Trophoblast cell (in vitro differentiated cells and primary cell): ENCODE measurements at places on chromosomes 2 and 18.

GRCh38 chr2:129376426-129377077 is 602.9 kb upstream of the RAB6C start:
- H3K4me3 ChIP-seq: no peak overlapping the region
- no peaks in the 10 kb centered on the region for H3K4me1 ChIP-seq
- H3K27ac ChIP-seq: no peak overlapping the region
- no peaks in the 10 kb centered on the region for H3K27me3 ChIP-seq
- DNase-seq: peak; percentile 51

DNA sequence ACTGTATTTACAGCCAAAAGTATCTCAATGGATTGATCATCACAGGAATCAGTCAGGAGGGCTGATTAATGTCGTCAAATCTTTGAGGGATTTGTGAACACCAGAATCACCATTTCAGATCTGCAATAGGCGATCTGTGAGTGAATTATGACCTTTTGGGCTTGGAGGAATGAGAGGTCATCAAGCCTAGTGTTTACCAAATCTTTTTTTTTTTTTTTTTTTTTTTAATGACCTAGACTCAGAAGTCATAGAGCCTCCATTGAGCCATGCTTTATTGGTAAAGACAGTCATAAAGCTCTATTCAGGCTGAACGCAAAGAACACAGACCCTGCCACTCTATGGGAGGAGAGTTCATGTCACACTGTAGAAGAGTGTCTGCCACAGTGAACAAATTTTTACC is 97.7 kb downstream of the SOCS6 start:
- no peak overlapping the region for H3K27ac ChIP-seq
- H3K36me3 ChIP-seq: no peaks in the 10 kb centered on the region
- peaks cover under 1% of the 10 kb centered on the region for H3K4me1 ChIP-seq
- no peaks in the 10 kb centered on the region for H3K27me3 ChIP-seq

GRCh38 chr2:191411472-191411871 is 166.3 kb downstream of the MYO1B start:
- no peaks in the 10 kb centered on the region for H3K4me1 ChIP-seq
- no peak for DNase-seq
- H3K27me3 ChIP-seq: no peaks in the 10 kb centered on the region
- peaks cover 24% of the 10 kb centered on the region for H3K36me3 ChIP-seq
- H3K4me3 ChIP-seq: no peak overlapping the region
- H3K27ac ChIP-seq: no peak overlapping the region

DNA sequence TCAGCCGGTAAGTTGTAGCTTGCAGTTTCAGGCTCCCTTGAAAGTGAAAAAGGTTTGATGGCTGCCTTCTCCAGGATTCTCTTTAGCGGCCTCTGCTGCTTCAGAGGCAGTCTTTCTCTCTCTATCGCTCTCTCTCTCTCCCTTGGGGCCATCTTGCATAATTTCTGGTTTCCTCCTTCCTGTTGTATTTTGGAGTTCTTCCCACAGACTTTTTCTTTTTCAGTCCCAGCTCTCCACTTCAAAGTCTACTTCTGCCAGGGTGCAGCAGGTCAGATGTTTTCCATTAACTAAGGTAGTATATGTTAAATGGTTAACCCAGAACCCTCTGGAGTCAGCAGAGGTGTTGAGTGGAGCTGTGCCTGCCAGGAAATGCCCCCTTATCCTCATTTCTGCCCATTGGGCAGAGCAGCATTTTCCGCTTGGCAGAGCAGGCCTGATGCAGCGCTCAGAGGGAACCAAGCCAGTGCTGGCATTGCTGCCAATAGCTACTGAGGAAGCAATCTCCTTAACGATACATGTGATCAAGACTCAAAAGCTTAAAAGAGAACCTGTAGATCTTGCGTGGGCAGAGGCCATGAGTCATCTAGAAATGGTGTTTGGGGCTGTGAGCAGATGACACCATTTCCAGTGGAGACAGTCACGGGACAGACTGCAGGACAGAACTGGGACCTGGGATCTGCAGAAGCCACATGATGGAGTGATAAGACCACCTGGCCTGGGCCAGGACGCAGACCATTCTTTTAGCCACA is 20.8 kb downstream of the DBI start:
- peaks cover 8% of the 10 kb centered on the region for H3K4me1 ChIP-seq
- no peak overlapping the region for H3K4me3 ChIP-seq
- H3K36me3 ChIP-seq: no peaks in the 10 kb centered on the region
- no peak overlapping the region for H3K27ac ChIP-seq
- DNase-seq: peak; percentile 52

- no peak for DNase-seq
- H3K27ac ChIP-seq: no peak overlapping the region
- no peaks in the 10 kb centered on the region for H3K27me3 ChIP-seq
- no peak overlapping the region for H3K4me3 ChIP-seq
- H3K36me3 ChIP-seq: no peaks in the 10 kb centered on the region
- H3K4me1 ChIP-seq: no peaks in the 10 kb centered on the region
Observed at GRCh38 chr2:181073896-181074295, 93.5 kb downstream of the UBE2E3 start.

DNA sequence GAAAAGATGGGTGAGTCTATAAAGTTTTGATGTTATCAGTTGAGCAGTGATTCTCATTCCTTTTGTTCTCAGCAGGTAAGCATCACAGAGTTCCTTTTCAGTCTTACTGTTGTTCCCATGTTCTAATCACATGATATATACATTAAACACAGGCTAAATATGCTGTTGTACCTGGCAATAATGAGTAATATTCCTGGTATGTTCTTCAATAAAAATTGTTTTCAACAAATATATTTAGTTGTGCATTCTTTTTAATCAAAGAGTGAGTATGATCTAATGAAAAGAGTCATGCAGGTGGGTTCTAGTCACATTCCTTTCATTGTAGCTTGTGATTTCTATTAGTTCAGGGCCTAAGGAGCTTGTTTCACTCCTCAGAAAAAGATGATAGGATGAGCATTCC is 288.3 kb upstream of the NETO1 start:
- no peaks in the 10 kb centered on the region for H3K27me3 ChIP-seq
- no peaks in the 10 kb centered on the region for H3K36me3 ChIP-seq
- H3K4me3 ChIP-seq: no peak overlapping the region
- no peak overlapping the region for H3K27ac ChIP-seq

DNA sequence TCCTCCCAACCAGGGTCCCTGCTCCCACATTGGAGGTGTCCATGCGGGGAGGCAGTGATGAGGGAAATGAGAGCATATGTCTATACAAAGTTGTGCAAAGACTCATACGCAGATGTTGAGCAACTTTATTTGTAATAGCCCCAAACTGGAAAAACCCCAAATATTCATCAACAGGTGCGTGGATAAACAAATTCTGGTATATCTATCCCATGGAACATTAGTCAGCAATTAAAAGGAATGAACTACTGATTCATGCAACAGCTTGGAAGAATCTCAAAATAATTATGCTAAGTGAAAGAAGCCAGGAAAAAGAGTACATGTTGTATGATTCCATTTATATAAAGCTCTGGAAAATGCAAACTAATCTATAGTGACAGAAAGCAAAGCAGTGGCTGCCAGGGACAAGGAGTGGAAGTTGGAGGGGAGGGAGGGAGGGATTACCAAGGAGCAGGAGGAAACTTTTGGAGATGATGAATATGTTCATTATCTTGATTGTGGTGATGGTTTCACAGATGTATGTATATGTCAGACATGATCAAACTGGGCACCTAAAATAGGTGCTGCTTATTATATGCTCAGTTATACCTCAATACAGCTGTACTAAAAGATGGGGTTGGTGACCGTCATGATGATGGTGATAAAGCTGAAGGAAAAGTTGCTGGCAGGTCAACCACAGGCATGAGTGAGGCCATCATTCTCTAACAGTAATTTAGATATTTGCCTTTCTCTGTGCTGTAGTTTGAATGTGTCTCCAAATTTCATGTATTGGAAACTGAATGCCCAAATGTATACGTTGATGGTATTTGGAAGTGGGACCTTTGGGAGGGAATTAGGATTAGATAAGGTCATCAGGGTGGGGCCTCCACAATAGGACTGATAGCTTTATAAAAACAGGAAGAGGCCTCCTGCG is 270.9 kb downstream of the CYP26B1 start:
- no peak overlapping the region for H3K27ac ChIP-seq
- H3K4me1 ChIP-seq: peaks cover 7% of the 10 kb centered on the region
- no peaks in the 10 kb centered on the region for H3K36me3 ChIP-seq
- no peak for DNase-seq

- H3K27ac ChIP-seq: peak overlapping the region; percentile 85
- H3K4me1 ChIP-seq: peaks cover 10% of the 10 kb centered on the region
- DNase-seq: peak; percentile 46
- no peaks in the 10 kb centered on the region for H3K36me3 ChIP-seq
- H3K4me3 ChIP-seq: no peak overlapping the region
Observed at GRCh38 chr2:62672601-62673000, 32.9 kb upstream of the EHBP1 start.

- H3K4me3 ChIP-seq: no peak overlapping the region
- H3K4me1 ChIP-seq: peaks cover 27% of the 10 kb centered on the region
- H3K27ac ChIP-seq: peak overlapping the region; percentile 82
- DNase-seq: no peak
- no peaks in the 10 kb centered on the region for H3K27me3 ChIP-seq
Observed at GRCh38 chr2:128362176-128362888, 43.7 kb upstream of the HS6ST1 start.

GRCh38 chr2:16623031-16623430 is 42.6 kb downstream of the CYRIA start:
- peaks cover 8% of the 10 kb centered on the region for H3K36me3 ChIP-seq
- H3K27ac ChIP-seq: peak overlapping the region; percentile 79
- H3K27me3 ChIP-seq: no peaks in the 10 kb centered on the region
- peaks cover 25% of the 10 kb centered on the region for H3K4me1 ChIP-seq
- DNase-seq: peak; percentile 98
- no peak overlapping the region for H3K4me3 ChIP-seq

GRCh38 chr18:62458346-62458745 is 64.5 kb upstream of the ZCCHC2 start:
- H3K27ac ChIP-seq: no peak overlapping the region
- H3K27me3 ChIP-seq: no peaks in the 10 kb centered on the region
- no peak for DNase-seq

DNA sequence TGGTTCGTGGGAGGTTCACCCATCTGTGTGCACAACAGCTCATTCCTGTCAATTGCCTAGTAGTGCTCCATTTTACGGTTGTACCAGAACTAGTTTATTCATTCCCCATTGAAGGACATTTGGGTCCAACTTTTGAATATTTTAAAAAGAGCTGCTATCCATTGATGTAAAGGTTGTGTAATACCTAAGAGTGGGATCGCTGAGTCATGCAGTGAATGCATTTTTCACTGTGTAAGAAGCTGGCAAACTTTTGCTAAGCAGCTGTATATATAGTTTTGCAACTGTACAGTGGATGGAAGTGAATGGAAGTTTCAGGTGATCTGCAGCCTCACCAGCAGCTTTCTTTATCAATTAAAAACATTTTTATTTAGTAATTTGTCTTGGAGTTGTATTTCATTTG is 104.5 kb downstream of the DCDC2C start:
- DNase-seq: peak; percentile 8
- H3K27me3 ChIP-seq: no peaks in the 10 kb centered on the region
- no peak overlapping the region for H3K4me3 ChIP-seq
- no peaks in the 10 kb centered on the region for H3K36me3 ChIP-seq
- H3K27ac ChIP-seq: no peak overlapping the region

- H3K27ac ChIP-seq: no peak overlapping the region
- no peak overlapping the region for H3K4me3 ChIP-seq
- no peak for DNase-seq
- H3K27me3 ChIP-seq: no peaks in the 10 kb centered on the region
- H3K36me3 ChIP-seq: no peaks in the 10 kb centered on the region
Observed at GRCh38 chr18:22253676-22254075, 84.3 kb downstream of the GATA6 start.

- no peak for DNase-seq
- H3K27me3 ChIP-seq: no peaks in the 10 kb centered on the region
- peaks cover 9% of the 10 kb centered on the region for H3K36me3 ChIP-seq
- no peak overlapping the region for H3K27ac ChIP-seq
- no peak overlapping the region for H3K4me3 ChIP-seq
Observed at GRCh38 chr2:36450466-36451196, 95.1 kb downstream of the CRIM1 start.

DNA sequence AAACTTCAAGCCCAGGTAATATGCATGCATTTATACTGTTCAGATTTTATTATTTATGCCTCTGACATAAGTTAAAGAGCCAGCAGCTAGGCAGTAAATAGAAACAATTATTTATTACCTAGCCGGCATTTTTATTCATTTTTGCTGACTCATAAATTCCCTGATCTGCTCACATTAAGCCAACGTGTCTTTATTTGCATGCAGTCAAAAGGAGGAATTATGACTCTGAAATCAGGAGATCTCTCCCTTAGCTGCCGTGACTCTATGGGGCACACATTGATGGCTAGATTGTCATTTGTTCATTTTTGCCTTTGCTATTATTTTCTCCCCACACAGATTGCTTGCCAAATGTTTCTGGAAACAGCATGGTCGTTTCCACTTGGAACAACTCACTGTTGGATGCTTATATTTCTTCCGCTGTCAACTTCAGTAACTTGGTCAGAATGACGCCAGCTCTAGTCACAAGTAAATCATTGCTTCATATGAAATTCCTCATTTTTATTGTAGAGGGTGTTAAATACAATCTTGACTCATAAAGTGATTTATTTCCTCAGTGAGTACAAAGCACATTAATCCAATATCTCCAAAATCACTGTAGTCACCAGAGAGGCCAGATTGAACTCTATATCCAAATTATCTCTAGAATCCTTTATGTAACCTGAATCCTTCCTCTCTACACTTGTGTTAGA is 15.9 kb upstream of the ZBTB14 start:
- H3K36me3 ChIP-seq: no peaks in the 10 kb centered on the region
- no peaks in the 10 kb centered on the region for H3K27me3 ChIP-seq
- no peak overlapping the region for H3K4me3 ChIP-seq
- H3K27ac ChIP-seq: no peak overlapping the region

DNA sequence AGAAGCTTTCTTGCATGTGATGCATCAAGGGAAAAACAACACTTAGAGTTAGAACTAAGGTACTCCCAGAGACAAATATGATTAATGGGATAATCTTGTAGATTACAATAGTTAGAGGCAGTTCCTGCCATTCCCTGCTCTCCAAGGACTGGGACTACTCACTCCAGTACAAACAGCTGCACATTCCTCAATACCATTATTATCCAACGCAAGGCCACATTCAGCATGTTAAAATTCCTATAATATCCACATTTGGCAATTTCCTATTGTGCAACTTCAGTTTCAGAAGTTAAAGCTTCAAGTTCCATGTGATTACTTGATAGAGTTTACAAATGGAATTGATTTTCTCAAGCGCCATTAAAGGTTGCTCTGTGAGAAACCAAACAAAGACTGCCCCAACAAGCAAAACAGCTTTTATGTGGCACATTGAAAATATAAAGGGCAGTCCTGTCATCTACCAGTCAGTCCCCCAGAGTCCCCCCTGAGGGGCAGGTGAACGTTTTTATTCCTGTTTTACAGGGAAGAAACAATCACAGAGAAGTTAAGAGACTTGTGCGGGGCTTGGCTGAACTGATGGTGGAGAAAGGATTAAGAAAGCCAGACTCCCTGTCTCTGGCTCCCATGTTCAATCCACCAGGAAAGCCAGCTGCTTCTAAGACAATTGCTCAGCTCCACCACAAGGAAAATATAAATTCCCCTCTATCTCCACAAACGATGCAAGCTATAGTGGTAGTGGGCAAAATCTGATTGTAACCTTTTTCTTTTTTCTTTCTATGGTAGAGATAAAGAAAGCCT is 72.6 kb downstream of the TXNL1 start:
- H3K36me3 ChIP-seq: no peaks in the 10 kb centered on the region
- H3K4me1 ChIP-seq: no peaks in the 10 kb centered on the region
- no peak overlapping the region for H3K4me3 ChIP-seq
- H3K27me3 ChIP-seq: no peaks in the 10 kb centered on the region
